ENCODE measurements at places on chromosomes 13 and 19.

DNA sequence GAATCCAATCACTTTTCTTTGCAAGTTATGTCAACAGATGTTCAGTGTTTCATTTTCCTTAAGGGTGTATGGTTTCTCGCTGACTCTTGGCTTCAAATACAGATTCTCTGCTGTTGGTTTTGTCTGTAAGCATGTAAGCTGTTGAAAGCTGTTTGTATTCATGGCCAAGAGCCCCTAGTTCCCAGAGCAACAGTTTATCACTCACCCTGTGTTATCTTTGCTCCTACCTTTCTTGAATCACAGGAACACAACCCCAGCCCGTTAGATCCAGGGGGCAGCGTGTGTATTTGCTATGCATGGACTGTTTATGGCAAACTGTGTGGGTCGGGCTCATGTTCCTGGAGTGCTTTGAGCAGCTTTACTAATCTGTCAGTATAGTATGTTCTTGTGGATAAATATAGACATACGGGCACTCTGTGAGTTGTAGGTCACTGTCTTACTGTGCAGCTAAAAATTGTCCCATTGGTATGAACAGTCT is 28.9 kb downstream of the FRY start:
- no peak for DNase-seq

DNA sequence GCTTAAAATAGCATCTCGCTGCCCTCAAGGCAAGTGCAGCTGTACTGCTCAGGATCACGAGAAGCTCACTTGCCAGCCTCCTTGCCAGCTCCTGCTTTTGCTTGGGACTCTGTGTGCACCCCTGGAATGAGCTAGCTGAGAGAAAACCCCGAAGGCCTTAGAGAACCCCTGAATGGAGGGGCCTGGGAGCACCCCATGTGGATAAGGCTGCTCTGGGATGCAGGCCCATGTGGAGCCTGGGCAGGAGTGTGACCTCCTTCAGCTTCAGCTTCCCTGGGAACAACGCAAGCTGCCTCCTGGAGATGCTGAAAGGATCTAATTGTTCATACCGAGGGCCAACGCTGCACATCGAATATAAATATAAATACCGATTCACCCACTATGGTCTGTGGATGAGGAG is 109.2 kb downstream of the HSPH1 start:
- DNase-seq: no peak

DNA sequence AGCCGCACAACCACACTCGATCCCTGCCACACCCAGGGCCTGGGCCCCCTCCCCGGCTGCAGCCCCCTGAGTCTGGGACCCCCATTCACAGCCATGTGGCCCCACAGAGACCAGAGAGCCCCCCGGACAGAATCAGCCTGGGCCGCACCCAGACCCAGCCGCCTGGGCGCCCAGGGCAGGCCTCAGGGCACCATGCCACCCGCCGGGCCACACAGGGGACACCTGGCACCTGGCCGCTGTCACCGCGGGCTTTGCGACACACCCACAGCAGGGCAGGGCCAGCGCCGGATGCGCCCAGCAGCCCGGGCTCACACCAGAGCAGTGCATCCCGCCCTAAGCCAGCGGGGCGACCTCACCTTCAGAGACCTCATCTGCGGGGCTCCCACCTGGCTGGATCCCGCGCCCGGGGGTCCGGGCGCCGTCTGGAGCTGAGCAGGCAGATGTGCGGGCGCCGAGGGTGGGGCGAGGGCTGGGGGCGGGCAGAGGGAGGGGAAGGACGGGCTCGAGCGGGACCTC is 443 bp downstream of the TBXA2R start:
- no peak for DNase-seq

DNA sequence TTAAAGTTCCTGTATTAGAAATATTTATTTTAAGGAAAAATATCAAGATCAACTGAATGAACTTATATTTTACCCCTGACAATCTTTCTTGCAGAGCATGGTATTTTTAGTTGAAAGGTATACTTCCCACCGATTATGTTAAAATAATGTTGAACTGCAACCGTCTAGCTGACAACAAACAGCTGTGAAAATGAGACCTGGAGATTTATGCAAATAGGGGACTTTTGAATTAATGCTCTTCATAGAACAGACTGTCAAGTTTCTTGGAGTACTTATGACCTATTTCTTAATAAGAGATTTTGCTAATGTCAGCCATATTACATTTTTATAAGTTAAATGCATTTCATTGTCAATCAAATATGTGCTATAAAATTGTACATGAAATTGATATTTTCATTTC is 210.9 kb downstream of the NALCN start:
- DNase-seq: no peak

- peak; percentile 16 for DNase-seq
Measured at GRCh38 chr19:1590641-1591397, 1.8 kb downstream of the MBD3 start.

DNA sequence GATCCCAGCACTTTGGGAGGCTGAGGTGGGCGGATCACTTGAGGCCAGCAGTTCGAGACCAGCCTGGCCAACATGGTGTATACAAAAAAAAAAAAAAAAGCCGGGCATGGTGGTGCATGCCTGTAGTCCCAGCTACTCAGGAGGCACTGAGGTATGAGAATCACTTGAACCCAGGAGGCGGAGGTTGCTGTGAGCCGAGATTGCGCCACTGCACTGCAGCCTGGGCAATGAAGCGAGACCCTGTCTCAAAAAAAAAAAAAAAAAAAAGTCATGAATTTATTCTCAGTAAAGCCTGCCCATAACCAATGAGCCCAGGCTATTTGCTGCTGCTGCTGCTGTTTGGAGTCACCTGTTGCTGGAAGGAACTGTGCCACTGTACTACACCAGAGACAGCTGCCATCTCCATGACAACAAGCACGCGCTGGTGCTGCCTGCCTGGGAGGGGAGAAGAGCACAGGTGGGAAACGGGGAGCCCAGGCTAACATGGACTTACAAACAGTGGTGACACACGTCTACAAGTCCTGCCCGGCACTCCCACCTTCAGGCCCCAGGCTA is 11.3 kb downstream of the ZFR2 start:
- no peak for DNase-seq

GRCh38 chr13:22336460-22336859 is 665.6 kb downstream of the FGF9 start:
- no peak for DNase-seq

GRCh38 chr19:46449228-46449627 is 20.5 kb upstream of the PNMA8C start:
- no peak for DNase-seq

DNA sequence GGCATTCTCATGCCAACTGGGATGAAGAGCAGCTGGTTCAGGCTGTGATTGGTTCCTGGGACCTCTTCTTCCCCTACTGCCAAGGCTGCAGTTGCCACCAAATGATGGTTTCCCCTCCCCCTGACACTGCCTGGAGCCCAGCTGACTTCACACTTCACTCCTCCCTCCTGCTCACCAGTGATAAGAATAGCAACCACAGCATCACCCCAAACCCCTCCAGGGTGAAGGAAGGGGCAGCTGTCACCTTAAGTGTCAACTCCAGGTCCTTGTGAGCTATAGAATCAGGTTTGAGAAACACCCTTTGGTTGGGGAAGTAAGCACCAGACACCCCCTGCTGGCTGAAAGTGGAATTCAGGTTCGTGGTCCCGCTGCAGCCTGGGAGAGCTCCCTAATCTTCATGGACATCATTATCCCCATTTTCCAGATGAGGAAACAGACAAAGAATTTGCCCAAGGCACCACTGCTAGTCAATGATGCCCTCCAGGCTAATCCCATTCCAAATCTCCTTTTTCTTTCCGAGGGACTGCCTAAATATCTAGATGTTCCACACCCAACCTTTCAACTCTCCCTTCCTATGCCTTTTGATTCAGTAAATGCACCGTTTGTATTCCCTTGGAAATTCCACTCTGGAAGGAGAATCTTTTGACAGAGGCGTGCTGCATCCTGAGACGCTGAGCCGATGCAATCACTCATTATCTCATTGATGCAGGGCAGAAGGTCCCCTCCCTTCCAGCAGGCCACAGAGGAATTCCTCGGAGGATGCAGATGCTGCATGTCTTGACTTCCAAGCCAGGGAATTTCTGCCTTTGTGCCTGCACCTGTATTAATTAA is 50.6 kb upstream of the UQCRFS1 start:
- DNase-seq: peak; percentile 23

DNA sequence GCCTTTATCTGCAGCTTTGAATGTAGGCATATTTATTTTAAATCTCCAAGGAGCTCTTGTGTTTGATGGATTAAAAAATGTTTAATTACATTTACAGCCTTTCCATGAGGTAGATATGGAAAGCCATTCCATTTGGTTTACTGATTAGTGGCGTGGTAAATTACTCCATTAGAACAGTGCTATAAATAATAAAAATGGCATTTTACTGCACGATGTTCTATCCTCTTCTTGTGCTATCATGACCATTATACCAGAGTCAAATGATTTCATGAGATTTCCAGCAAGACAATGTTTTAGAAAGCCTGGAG is 250.9 kb upstream of the HTR2A start:
- no peak for DNase-seq

DNA sequence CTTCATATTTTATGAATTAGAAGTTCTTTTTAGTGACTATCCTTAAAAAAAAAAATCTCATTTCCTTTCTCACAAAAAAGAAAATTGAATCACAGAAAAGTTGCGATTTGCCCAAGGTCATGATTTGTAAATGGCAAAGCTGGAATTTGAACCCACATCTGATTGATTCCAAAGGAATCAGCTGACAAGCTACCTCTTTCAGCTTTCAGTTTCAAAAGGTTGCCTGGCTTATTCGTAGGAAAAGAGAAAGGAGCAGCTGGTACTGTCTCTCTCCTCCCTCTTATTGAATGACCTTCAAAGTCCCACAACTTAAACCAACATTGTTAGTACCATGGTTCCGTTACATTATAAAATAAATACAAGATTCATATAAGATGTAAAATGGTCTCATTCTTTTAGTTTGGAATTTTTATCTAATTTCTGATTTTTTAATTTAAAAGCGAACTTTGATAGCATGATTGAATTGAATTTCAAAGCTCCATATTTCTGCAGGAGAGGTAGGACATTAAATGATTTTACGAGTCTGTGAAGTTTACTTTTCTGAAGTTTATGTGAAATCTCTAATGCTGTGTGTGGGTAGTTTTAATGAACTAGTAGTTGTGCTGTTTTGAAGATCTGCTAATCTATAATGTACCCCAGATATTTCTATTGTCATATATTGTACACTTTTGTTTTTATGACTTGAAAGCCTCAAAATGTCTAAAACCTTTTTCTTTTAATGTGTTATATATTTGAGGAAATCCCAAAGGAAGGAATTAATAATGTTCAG is 18.5 kb upstream of the KCTD4 start:
- DNase-seq: no peak

All from central memory CD4-positive, alpha-beta T cell (primary cell).